NCI-H1417 treated with DMSO at 0.1 percent for 48 hours (cell line): ENCODE measurements at places on chromosomes 16 and 17.
A peak's percentile ranks its signal among the peaks of the same experiment; 100 is the strongest.

- DNase-seq: no peak
These were observed 394.8 kb downstream of the SLC39A11 start for GRCh38 chr17:72697602-72698146.

- no peak for DNase-seq
These were observed 3.4 kb upstream of the MEFV start for GRCh38 chr16:3259836-3260235.

DNA sequence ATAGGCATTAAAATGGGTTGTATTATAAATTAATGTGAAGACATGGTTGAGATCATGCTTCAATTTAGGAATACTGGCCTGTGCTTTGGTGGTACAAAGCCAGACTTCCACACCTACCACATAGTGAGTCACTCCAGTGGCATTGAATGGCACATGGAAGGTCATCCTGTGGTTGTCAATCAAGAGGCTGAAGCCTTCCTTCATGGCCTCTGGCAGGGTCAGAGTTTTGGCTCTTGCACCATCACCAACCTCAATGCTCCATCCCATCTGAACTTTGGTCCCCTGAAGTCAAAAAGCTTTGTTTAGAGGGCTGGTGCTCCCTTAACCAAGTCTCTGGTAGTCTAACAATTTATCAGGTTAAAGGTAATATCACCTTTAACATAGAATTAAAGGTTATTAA is 6.1 kb downstream of the ZP2 start:
- no peak for DNase-seq

DNA sequence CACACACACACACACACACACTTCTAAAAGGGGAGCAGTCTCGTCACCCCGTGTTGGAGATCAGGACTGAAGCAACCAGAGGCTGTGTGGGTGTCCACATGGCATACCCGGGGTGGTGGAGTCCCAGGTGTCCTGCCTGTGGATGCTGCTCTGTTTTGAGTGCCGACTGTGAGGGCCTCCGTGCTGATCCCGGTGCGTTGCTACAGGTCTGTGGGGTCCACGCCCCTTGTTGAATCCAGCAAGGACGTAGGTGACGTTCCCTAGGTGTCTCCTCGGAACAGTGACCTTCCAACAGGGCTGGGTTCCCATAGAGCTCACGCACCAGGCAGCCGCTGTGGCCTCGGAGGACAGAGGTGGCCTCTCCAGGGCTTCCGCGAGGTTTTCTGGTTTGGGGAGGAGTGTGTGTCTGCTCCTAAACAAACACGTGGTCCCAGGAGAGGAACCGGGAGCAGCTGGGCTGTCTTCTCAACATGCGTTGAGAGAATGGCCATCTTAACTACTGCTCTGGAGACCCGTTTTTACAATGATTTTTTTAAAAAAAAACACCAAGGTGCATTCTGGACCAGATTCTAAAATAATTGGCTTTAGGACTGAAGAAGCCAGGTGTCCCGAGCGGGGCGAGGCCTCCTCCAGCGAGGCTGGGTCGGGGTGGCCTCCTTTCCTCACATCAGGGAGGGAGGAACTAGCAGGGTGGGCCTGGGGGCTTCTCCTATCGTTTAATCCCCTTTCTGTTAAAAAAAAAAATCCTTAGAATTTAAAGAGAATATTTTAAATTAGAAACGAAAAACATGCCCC is 100.6 kb upstream of the ZNF750 start:
- DNase-seq: no peak

GRCh38 chr17:50111673-50112655 is 16.8 kb downstream of the PDK2 start:
- DNase-seq: no peak

- no peak for DNase-seq
These were observed 18.3 kb downstream of the PDIA2 start for GRCh38 chr16:301235-301634.

DNA sequence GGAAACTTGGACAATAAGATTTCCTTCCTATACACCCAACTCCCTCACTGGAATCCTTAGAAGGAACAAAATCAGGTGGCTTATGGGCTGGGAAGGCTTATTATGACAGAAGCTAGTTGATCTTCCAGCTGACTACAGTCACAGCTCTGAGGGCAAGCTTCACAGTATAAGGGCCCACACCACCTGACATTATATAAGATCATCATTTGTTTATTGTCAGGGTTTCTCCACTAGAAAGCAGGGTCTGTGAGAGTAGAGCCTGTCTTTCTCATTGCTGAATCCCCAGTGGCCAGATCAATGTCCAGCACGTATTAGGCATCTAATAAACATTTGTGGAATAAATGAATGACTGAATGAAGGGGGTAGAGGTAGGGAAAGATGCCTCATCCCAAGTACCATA is 57.8 kb upstream of the PHOSPHO1 start:
- DNase-seq: no peak

DNA sequence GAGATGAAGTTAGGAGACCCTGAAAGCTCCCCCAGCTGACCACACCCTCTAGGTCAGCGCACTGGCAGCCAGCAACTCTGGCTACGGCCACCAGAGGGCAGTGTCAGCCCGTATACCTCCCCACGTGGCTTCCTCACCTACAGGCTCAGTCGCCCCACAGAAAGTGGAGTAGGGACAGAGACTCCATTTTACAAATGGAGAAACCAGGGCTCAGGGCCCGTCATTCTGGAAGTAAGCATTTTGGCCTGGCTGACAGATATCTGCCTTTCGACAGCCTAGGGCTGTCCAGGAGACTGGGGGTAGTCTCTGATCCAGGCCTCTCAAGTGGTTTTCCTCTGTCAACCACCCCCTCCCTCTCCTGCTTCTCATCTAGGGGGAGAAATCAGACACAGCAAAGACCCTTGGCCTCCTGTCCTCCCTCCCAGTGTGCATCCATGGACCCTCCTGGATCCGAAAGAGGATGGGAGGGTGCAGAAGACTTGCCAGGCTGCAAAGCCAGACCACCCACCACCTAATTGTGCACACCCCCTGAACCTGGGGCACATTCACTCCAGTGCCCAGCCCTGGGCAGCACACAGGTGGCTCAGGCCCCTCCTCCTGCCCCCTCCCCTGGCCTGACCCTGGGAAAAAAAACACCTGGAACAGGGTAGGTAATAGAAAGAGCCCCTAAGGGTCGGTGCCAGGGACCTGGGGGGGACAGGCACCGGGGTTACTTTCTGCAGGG is 3.8 kb upstream of the HAP1 start:
- DNase-seq: no peak

- no peak for DNase-seq
These were observed 667 bp downstream of the FSCN2 start for GRCh38 chr17:81528651-81529436.

GRCh38 chr16:59047114-59047513 is 313.0 kb upstream of the GOT2 start:
- DNase-seq: no peak

DNA sequence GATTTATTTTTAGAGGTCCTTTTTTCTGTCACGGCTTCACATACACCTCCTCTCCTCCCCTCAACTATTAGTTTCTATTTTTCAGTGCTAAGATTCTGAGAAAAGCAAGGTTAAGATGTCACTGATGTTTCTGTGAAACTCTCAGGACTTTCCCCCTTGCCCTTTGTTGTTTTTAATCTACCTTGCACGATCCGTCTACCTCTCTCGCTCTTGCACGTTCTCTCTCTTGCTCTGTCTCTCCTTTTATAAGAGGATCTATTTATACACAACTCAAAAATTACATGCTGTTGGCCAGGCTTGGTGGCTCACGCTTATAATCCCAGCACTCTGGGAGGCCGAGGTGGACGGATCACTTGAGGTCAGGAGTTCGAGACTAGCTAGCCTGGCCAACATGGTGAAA is 43.6 kb downstream of the RPA1 start:
- DNase-seq: no peak

- no peak for DNase-seq
These were observed 112.2 kb downstream of the METRNL start for GRCh38 chr17:83191388-83192160.

- no peak for DNase-seq
These were observed 124.8 kb downstream of the NTN1 start for GRCh38 chr17:9146064-9146463.

GRCh38 chr16:56889206-56889605 is 24.2 kb downstream of the SLC12A3 start:
- DNase-seq: no peak

DNA sequence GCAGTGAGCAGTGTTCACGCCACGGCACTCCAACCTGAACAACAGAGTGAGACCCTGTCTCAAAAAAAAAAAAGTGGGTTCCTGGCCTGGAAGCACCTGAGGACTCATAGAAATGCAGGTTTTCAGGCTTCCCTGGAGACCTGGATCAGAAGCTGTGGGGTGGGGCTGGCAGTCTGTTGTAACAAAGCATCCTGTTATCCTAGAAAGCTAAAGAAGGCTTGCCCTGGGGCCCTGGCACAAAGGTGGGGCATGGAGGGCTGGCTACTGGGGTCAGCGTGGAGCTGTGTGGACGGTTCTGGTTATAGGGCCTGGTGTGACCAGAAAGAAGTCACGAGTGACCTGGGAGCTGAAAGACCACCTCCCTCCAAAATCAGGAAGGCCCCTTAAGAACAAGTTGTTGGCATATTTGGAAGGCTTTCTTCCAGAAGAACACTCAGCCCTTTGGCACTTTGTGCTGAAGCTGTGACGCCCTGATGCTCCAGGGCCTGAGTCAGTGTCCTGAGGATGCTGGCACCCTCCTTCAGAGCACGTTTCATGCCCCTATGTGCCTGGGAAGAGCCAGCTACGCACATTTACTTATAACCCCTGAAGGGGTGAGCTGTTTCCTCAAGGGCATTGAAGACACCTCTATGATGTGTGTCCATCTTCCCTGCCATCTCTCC is 6.2 kb downstream of the CRISPLD2 start:
- no peak for DNase-seq

GRCh38 chr16:12089492-12090150 is 113.1 kb downstream of the SNX29 start:
- no peak for DNase-seq

GRCh38 chr16:63323722-63324705 is 1287.8 kb upstream of the CDH8 start:
- DNase-seq: no peak

GRCh38 chr17:60311186-60311585 is 80.7 kb downstream of the USP32 start:
- DNase-seq: no peak

- peak; percentile 86 for DNase-seq
These were observed 46.9 kb downstream of the TUBD1 start for GRCh38 chr17:59845595-59846393.

DNA sequence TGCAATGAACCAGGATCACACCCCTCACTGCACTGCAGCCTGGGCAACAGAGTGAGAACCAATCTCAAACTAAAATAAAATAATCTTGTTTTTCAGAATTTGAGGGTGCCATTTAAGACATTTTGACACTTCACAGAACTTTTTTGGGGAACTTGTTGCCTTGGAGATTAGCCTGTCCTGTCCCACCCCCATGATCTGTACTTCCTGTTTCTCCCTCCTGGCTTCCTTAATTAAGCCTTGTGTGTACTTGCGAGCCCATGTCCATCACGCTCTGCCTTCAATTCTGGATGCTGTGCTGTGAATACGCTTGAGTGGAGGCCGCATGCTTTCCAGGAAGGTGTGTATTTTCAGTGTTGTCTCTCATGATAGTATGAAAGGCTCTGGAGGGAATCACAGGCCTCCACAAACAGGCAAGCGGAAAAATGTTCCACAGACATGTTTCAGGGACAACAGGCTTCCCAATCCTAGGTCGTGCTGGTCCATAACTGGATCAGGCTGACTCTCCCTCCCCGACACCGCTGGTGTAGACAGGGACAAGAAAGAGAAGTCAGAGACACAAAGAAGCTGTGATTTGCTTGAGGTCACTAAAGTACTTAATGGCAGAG is 56.9 kb downstream of the NOS2 start:
- no peak for DNase-seq

- DNase-seq: no peak
These were observed 9.9 kb upstream of the SPPL2C start for GRCh38 chr17:45834471-45835396.

DNA sequence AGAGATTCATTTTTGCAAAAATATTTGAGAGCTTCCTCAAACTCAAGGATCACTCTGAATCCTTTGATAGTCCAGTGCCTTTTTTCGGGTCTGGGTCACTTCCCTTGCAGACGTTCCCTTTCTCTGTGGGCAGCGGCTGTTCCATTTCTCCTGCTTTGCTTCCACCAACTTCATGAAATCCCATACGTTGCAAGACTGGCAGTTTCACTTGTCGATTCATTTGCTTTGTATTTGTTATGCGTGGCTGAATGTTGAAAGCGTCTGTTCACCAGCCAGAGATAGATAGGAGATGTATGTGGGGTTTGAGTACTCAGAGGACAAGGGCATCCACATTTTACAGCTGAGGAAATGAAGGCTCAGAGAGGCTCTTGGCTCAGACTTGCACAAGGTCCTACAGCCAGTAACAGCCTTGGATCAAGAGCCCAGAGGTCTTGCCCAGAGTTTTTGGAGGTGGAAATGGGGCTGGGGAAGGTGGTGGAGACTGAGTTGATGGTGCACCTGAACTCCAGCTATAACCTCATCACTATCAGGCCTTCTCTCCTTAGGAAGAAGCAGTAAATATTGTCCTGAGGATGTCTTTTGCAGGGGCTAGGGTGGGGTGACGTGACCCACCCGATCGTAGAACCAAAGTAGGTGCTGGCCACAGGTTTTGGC is 1.3 kb upstream of the CCDC102A start:
- DNase-seq: no peak

DNA sequence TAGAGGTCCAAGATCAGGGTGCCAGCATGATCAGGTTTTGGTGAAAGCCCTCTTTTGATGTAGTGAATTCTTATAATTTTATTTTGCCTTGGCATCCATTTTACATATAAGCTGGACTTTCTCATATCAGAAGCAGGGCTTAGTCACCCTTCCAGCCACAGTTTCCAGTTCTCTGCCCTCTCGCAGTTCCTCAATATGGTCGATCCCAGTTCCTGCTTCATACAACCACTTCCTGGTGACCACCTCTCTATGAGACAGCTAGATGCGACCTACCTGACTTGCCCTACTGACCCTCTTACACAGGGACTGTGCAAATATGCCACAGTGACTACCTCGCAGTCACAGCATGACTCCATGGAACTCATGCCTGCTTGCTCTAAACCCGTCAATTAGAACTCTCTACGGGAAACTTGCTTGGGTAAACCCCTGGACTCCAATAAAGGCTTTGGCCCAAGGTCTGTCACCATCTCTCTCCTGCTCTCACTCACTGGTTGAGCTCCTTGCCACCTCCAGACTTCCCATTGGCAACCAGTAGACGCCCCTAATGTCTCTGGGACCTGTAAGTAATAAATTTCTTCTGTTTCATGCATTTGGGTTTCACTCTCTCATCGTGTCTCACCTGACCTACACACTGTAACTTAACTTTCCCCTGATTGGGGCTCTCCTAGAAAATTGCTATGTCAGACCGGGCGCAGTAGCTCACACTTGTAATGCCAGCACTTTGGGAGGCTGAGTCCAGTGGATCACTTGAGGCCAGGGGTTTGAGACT is 21.4 kb downstream of the CD300LG start:
- DNase-seq: no peak

DNA sequence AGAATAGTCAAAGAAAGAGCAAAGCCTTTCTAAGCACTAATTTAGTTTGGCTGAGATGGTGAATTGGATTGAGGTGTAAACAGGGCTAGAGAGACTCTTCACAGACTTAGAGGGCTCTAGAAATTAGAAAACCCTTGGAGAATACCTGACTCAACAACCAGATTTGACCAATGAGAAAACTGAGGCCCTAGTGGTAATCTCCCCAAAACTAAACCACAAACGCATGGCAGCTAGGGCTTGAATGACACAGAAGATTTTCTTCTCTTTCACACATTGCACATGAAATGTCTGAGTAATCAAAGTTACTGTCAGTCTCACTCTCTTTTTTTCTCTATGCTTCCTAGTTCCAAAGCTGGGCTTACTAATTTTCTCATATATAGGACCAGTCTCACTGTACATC is 314.5 kb upstream of the KCNJ16 start:
- DNase-seq: no peak

GRCh38 chr16:86261379-86261778 is 248.9 kb upstream of the FOXF1 start:
- DNase-seq: no peak
